ENCODE measurements at places on chromosomes 7 and 10.

- DNase-seq, result peak; percentile 13
Observed at GRCh38 chr10:114779803-114780576, 41.6 kb upstream of the FHIP2A start.

GRCh38 chr10:49001870-49002672 lies 62.4 kb upstream of the LRRC18 start:
- DNase-seq, result no peak

GRCh38 chr7:26508917-26509316 lies 217.3 kb downstream of the SNX10 start:
- DNase-seq, result no peak

DNA sequence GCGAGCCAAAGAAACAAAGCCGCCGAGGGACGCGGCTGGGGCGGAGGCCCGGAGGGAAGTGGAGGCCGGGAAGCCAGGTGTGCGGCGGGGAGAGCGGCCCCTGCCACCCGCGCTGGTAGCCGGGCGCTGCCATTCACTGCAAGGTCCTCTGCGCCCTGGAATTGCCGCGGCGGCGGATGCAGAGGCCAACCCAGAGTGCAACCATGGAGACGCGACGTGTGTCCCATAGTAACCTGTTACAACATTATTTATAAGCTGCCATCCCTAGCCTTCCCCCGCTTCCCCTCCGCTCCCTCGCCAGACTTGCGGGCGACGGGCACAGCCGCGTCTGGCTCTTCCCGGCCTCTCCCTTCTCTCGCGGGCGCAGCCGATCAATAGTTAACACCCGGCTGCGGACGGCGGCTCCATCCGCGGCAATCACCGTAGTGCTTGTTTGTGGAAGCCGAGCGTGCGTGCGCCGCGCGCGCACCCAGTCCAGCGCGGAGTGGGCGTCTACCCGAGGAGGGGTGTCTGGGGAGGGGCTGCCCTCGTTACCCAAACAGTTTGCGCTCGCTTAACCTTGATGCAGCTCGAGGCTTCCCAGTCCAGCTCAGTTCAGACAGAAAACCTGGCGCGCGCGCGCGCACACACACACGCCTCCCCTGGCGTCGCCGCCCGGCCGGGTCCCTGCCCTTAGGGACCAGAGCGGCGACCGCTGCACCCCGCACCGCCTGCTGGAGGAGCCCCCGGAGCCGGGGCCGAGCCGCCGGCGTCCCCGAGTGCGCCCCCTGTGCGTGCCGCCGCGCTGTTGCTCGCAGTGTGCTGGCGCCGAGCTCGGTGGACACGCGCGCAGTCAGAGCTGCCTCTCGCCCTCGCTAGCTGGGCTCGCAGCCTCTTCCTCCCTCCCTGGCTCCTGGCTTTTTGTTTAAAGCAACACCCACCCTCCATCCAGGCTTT lies 165.4 kb upstream of the DPP6 start:
- DNase-seq, result no peak

- peak; percentile 36 for DNase-seq
Observed at GRCh38 chr7:137992550-137993394, 9.1 kb downstream of the CREB3L2 start.
